NCI-H146 (cell line): ENCODE measurements at places on chromosomes 7 and 10.
A peak's percentile ranks its signal among the peaks of the same experiment; 100 is the strongest.

DNA sequence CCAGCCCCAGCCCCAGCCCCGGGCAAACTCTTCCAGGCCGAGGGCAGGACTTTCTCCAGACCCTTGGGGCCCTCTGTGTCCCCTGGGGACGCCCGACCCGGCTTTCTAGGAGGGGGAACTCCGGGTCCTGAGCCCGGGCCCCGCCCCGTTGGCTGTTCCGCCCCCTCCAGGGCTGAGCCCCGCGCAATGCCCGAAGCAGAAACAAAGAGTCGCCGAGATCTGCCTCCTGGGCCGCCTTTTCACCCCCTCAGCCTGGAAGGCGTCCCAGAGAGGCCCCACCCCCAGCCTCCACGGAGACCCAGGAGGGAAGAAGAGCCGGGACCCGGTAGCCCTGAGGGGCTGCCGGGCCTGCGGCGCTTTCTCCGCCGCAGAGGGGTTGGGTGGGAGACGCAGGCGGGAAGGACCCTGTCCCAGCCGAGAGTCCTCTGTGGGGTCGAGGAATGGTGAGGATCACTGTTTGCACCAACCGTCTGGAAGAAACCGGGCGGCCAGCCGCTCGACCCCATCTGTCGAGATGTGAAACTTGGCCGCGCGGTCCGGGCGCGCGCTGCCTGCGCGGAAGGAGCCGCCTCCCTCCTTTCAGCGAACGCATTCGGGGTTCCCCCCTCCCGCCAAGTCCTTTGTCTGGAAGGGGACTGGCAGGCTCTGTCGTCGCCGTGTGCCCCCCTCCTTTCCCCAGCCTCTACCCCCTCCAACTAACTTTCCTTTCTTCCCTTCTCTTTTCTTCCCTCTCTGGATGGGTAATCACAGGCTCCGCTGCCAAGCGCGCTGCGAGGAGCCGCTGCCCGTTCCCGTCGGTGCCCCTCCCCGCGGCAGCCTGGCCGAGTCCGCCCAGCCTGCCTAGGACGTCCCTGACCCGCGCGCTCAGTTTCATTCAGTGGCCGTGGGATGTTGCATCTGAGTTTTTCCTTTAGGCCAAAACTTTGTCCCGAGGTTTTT is 10.2 kb downstream of the EN2 start:
- no peak for DNase-seq

DNA sequence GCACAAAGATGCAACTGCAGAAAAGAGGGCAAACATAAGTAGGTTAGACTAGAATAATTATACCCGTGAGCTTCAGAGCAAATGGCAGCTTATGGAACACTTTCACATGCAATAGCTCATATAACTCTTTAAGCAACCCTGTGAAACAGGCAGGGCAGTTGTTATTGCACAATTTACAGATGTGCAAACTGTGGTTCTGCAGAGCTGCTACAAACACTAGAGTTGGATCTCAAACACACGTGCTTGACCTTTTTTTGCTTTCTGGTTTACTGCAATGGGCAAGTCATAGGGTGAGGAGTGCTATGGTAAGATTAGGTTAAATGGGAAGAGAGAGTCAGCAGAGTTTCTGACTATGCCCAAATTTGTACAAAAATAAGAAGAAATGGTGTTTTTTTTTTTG is 610.8 kb downstream of the GATA3 start:
- no peak for DNase-seq

DNA sequence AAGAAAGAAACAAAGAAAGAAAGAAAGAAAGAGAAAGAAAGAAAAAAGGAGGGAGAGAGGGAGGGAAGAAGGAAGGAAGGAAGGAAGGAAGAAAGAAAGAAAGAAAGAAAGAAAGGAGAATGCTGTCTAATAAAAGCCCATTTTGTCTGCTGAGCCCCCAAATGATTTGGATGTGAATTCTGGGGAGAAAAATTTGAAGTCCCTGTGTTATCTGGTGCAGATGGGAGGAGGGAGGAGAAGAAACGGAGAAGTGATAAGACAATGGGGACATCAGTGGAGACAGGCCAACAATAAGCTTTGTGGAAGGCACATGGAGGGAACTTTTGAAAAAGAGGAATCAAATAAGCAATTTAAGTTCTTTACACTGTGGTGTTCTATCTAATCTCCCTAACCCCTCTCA is 24.6 kb upstream of the TMEM273 start:
- no peak for DNase-seq

- no peak for DNase-seq
Measured at GRCh38 chr10:47349516-47349915, 1.4 kb downstream of the RBP3 start.

DNA sequence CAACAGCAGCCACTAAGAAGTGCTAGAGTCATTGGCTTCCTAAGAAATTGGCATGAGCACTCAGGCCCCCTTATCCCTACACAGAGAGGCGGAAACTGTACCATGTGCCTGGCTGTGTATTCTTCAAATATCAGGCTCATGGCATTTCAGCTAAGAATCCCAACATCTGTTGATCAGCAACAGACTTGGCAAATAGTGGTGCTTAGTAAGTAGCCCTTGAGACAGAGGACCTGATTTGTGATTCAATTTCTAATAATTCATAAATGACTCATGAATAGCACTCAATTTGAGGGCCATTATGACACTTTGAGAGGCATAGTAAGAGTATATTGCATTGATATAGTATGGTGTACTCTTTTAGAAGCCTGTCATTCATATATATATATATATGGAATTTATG is 309.1 kb downstream of the LRMDA start:
- no peak for DNase-seq

GRCh38 chr7:8015100-8015745 is 46.6 kb downstream of the GLCCI1 start:
- no peak for DNase-seq

DNA sequence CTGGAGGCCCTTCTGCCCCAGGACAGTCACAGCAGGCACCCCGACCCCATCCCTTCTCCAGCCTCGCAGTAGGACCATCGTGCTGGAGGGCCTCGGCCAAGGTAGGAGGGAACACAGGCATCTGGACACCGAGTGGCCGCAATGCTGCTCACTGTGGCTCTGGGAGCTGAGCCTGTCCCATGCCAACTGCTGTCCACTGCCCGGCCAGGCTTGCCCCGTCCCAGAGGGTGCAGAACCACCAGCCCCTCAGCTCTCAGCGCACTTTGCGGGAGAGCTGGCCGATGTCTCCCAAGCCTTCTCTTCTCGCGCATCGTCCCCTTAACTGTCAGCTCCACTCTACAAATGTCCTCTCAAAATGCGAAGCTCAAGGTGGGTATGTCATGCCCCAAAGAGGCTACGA is 197.2 kb downstream of the PTPRN2 start:
- no peak for DNase-seq

- DNase-seq = peak; percentile 13
Measured at GRCh38 chr10:93804200-93804599, 46.5 kb downstream of the LGI1 start.

DNA sequence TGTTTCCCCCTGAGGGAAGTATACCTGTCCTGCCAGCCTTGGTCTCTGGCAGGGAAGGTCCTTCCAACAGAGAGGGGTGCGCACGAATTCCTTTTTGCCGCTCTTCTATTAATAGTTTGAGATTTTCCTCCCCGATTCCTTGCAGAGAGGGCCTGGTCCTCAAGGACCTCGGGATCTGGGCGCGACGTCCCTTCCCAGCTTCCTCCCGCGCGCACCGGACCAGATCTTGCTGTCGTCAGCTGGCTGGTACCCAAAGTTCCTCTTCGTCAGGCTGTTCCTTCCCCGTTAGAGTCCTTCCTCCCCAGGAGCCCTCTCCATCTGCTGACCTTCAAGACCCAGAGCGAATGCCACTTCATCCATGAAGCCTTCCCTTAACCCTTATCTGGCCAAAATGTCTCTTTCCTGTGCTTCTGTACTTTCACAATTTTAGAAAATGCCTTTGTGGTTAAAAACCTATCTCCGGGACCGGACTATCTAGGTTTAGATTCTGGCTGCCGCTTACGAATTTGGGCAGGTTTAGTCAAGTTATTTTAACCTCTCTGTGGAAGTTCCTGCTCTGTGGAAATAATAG is 851 bp upstream of the GOT1 start:
- DNase-seq = peak; percentile 47

DNA sequence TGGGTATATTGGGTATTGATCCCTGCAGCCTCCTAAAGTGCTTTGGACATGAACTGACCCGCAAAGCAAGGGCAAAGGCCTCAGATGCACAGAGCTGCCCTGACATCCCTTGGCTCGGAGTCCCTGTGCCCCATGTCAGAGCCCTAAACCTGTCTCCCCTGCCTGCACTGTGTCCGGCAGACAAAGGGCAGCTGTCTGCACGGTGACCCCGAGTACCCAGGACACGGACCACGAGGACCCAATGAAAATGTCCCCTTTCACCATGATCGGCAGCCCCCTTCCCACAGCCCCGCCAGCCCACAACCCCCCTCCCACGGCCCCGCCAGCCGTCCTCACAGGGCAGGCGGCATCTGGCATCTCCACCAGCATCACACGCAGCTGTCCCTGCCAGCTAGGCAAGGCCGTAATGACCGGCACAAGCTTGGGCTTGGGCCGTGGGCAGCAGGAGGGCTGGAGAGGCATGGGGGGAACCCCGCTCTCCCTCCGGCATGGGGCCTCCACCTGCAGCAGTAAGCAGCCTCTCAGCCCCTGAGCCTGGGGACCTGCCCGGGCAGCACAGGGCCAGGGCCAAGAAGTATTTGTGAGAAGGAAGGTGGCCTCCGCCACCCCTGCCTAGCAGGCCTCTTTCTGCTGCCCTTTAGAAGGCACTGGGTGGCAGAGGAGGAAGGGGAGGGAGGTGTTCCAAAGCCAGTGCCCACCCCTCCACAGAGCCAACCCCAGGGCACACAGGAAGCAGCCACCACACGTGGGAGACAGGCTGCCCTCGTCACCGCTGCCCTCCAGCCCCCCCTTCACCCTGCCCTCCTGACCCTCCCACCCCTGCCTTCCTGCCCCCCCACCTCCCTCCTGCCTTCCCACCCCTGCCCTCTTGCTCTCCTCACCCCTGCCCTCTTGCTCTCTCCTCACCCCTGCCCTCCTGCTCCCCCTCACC is 10.1 kb downstream of the NUDT1 start:
- DNase-seq = no peak

DNA sequence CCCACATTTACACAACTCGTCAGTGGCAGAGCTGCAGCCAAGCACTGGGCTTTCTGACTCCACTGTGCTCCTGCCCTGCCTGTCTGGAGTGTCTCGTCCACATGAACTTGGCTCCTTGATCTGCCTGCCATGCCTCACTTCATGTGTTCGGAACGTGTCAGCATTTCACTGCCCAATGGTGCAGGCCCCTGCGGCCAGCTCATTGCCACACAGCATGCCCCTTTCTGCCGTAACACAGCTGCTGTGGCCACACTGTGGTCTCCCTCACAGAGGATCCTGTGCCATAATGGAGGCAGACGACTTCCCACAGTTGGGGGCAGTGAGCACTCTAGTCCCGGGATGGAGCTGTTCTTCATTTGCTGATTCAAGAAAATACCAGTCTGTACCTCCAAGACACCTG is 94.2 kb upstream of the GJD4 start:
- DNase-seq = no peak

DNA sequence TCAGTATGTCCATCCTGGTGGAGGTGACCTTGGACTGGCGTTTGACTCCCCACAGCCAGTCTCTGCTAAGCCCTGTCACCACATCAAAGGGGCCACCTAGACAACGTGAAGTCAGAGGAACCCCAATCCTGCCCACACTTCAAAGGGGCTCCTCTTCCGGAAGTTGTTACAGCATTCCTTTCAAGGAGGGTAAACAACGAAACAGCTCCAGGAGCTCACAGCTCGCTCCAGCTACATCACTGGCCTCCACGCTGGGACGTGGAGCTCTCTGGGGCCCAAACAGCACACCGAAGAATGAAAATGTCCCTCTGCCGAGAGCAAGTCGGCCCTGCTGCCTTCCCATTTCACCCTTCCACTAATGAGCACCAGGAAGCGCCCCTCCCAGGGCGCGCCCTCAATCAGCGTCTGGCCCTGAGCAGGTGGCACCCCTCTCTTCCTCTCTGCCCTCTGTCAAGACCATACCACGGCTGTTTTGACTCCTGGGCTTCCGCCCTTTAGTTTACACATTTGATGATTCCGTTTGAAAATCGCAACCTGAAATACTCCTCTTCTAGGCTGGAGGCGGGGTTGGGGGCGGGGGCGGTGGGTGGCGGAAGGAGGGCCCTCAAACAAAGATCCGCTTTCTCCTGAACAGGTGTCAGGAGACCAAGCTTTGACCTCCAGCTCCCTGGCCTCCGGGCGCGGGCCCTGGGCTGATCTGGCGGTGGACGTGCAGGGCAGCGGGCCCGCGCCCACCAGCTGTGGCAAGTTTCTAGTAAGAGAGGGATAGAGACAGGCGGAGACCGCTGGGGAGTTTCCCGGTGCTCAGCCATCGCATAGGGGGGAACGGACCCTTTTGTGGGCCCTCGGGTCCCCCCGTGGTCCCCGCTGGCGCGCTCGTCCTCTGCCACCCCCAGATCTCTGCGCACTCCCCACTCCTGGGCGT is 53.1 kb upstream of the KDM7A start:
- DNase-seq = peak; percentile 81

- no peak for DNase-seq
Measured at GRCh38 chr10:14102056-14102455, 228.7 kb downstream of the FRMD4A start.

DNA sequence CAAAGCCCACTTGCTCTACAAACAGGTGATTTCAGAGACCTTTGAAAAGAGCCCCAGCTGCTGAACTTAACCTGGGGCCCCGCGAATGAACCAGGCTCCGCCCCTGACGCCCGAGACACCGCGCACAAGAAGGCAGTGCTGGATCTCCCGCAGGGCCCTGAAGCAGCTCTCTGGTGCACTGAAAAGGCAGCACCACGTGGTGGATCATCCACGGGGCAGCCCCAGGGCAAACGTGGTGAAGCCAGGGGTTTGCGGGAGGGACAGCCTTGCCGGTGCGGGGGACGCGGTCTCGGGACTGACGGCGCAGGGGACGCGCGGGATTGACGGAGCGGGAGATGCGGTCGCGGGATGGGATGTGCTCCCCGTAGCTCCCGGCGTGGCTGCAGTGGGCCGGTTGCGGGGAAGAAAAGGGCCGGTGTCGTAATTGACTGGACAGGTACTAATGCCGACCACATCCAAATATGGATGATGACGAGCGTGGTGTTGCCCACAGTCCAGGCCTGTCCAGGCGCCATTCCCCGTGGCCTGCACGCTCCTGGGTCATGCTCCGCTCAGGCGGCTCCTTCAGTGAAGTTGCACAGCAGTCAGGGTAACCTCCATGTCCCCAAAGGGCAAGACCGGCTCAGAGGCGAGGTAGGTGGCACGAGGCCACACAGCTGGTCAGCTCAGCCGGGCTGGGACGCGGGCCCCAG is 421.1 kb downstream of the DNAJB6 start:
- no peak for DNase-seq

GRCh38 chr10:68153473-68154210 is 44.4 kb downstream of the MYPN start:
- peak; percentile 14 for DNase-seq

- no peak for DNase-seq
Measured at GRCh38 chr10:86371691-86372090, 5.1 kb upstream of the GRID1 start.

- DNase-seq = no peak
Measured at GRCh38 chr7:11458736-11459483, 373.1 kb downstream of the THSD7A start.

GRCh38 chr10:22849077-22849805 is 78.6 kb upstream of the ARMC3 start:
- no peak for DNase-seq

- no peak for DNase-seq
Measured at GRCh38 chr7:103715376-103716120, 269.5 kb upstream of the SLC26A5 start.
